ENCODE measurements at places on chromosomes 4 and X.

GRCh38 chrX:40617566-40617965 is 5.7 kb upstream of the MPC1L start:
- no peak for DNase-seq

DNA sequence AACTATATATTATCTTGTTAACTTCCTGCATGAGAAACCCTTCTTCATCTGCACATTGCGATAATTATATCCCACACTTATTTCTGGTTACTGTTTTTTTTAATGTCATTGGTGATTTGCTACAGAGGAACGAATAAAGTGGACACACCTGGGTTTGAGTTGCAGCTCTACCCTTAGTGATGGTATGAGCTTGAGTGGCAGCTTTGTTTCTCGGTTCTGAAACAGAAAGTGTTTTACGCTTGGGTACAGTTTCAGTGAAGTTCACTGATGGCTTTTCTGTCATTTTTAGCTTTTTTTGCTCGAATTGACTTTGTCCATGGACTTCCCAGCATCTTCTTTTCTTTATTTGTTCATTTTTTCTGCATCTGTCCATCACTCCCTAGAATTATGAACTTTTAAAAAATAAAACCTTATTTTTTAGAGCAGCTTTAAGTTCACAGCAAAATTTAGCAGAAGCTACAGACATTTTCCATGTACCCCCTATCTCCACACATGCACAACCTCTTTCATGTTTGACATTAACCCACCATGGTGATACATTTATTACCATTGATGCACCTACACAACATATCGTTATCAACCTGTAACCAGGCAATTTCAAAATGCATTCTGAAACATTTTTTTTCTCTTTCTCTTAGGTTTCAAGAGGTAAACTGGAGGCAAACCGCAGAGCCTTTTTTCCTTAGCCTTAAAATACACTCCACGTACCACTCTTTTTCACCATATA is 1041.6 kb upstream of the PRKX start:
- no peak for DNase-seq

GRCh38 chr4:1856943-1857699 is 1.2 kb upstream of the LETM1 start:
- no peak for DNase-seq

GRCh38 chrX:72238721-72239475 is at the start of gene ERCC6L:
Gene ERCC6L (minus strand): TSS chrX:72239027. CDS start chrX:72238911, 116 bp downstream.
- peak; percentile 83 for DNase-seq

- DNase-seq, result no peak
Observed at GRCh38 chr4:6453688-6453990, 18.8 kb downstream of the PPP2R2C start.

DNA sequence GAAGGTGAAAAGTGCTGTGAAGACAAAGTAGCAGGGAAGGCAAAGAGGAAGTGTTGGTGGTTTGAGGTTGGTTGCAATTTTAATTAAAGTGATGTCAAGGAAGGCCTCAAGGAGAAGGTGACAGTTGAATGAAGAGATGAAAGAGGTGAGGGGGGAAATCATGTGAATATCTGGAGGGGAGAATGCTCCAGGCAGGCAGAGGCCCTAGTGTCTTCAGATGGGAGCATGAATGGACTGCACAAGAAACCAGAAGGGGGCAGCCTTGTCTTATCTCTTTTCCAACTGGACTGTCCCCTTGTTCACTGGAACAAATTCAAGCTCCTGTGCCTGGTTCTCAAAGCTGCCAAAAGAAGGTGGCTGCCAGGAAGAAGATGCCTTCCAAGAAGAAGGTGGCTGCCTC is 68.4 kb downstream of the MAOB start:
- DNase-seq, result peak; percentile 3

DNA sequence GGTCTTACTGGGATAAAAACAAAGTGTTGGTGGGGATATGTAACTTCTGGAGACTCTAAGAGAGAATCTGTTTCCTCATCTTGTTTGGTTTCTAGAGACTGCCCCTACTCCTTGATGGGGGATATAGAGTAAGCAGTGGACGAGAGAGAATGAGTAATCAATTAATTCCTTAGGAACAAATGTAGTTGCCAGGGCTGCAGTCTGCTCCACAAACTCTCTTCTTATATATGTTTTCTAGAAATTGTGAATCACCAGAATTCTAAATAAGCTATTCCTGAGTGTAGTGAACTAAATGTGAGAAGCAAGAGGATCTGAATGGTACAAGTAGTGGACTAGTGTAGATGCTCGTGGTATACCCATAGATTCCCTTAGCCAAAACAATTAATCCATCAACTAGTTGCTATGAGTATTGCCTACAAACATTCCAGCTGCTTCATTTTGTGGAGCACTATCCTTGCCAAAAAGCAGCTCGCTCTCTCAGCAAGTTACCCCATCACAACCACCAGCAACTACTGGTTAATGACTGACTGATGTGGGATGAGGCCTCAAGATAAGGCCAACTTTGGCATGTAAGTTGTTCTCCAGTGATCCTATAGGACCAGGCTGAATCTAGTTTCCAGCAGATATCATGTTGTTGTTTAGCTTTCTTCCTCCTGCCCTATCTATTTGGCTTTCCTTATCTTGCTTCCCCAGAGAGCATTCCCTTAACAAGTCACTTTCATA is 273.0 kb downstream of the SLC7A11 start:
- no peak for DNase-seq

- DNase-seq, result no peak
Observed at GRCh38 chrX:153061732-153062131, 5.5 kb downstream of the PNMA3 start.

DNA sequence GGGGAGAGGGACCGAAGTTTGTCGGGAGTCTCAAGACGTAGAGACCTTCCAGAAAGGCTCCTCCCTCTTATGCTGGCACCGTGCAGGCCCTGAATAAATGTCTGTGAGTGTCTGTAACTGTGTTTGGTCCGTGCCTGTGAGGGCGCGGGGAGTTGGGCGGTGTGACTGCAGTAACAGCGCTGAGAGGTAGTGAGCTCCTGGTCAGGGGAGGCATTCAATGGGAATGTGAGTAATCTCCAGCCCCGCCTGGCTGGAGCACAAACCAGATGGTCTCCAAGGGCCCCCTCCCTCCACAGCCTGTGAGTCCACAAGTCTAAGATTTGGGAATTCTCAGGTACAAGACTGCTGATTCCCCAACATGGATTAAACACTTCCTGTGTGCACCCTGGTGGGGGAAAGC is 100.0 kb downstream of the HMX1 start:
- DNase-seq, result no peak

DNA sequence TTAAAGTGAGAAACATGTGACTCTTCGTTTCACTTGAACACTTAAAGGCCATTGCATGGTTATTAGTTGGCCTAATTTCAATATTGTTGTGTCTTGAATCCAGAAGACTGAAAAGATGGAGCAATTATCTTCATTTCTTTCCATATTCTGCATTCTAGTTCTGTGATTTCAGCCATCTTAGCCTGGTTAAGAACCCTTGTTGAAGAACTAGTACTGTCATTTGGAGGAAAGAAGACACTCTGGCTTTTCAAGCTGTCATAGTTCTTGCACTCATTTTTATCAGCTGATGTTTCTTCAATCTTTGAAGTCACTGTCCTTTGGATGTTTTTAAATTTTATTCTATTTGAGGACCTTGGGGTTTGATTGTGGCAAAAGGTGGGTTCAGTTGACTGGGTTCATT is 81.6 kb downstream of the MTMR8 start:
- DNase-seq, result no peak

- DNase-seq, result no peak
Observed at GRCh38 chr4:91488946-91489345, 814.8 kb upstream of the GRID2 start.

- peak; percentile 86 for DNase-seq
Observed at GRCh38 chrX:39859991-39860861, 237.5 kb downstream of the BCOR start.

- no peak for DNase-seq
Observed at GRCh38 chrX:39253551-39253950, 452.3 kb downstream of the MID1IP1 start.

DNA sequence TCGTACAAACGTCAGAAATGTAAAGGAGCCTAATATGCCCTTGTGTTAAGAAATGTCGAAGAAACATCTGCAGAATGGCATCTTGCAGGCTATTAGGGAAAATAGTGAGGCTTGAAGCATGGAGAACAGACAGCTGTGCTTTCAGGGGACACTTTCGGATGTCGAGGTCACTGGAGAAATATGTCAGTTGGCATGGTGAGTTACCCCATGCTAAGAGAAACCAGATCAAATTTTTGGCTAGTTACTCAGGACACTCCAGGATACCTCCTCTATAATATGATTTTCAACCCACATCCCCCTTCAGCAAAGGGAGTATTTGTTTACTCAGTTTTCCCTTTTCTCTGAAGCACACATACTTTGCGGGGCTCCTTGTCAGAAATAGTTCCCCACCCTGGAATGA is 171.4 kb downstream of the GPC3 start:
- no peak for DNase-seq

GRCh38 chrX:134551376-134552048 is 91.5 kb downstream of the HPRT1 start:
- no peak for DNase-seq

- DNase-seq, result peak; percentile 11
Observed at GRCh38 chrX:136747003-136747986, 33.4 kb downstream of the ARHGEF6 start.

GRCh38 chr4:83708500-83709175 is 172.7 kb downstream of the GPAT3 start:
- no peak for DNase-seq

- DNase-seq, result no peak
Observed at GRCh38 chr4:31169846-31170245, 449.7 kb downstream of the PCDH7 start.

- no peak for DNase-seq
Observed at GRCh38 chr4:107593230-107593629, 126.8 kb downstream of the PAPSS1 start.

DNA sequence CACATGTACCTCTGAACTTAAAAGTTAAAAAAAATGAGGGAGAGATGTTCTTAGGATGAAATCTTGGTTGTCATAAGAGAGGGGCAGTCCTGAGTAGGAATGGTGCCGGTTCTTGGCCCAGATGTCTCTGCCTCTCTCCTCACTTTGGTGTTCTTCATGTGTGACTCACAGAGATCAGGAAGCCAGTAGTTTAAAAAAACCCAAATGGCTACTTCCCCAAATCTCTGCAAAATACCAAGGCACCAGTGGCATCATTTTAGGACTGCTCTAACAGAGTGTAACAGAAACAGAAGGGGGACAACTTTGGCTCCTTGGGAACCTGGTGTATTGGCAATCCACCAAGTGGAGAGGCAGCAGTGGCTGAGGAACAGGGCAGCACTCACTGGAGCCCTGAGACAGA is 116.8 kb downstream of the SCD5 start:
- DNase-seq, result no peak

- DNase-seq, result no peak
Observed at GRCh38 chr4:4783847-4784246, 75.6 kb upstream of the MSX1 start.

- no peak for DNase-seq
Observed at GRCh38 chr4:37648084-37648817, 37.9 kb downstream of the RELL1 start.

DNA sequence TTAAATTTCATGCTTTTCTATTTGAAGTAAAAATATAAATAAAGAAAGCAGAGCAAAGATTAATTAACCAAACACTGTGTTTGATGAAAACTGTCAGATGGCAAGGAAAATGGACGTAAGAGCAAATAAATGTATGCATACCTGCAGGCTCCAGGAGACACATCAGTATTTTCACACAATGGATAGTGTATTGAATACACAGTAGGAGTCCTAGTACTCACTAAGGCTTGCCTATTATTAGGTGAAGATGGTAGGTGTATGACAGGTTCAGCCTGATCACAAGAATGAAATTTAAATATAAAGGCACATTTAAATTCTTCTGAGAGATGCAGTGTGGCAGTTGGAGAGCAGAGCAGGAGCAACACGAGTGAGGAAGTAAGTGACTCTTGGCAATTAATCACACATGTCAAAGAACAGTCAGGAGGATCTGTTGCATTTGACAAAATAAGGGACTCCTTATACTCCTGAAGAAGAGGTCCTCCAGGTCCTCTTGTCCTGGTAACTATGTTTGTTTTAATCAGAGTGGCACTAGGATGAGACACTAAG is 106.0 kb upstream of the NDST4 start:
- no peak for DNase-seq

GRCh38 chr4:168488869-168489274 is 8.0 kb upstream of the PALLD start:
- DNase-seq, result no peak

DNA sequence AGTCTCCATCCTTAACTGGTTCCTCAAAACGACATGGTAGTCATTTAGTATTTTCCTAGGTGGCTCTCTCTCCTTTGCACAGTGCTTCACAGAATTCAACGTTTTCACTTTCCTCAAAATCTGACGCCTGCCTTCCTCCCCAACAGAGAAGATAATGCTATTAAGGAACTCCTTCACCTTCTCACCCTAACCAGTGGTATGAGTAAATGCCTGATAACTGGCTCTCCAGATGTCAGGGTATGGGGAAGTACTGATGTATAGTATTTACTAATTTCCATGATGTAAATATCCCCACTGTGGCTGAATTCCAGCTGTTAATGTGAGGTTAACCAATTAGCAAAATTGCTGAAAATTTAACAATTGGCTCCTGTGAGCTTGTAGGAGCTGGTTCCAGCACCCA is 28.8 kb upstream of the NSUN7 start:
- DNase-seq, result no peak

DNA sequence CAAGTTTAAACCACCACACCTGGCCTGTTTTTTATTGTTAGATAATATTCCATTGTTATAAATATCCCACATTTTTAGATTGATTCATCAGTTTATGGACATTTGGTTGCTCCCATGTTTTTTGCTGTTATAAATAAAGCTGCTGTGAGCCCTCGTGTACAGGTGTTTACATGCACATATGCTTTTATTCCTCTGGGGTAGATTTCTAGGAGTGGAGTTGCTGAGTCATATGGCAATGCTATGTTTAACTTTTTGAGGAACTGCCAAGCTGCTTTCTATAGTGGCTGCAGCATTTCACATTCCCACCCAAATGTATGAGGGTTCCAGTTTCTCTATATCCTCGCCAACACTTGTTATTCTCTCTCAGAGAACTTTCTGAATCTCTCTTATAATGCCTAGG is 90.5 kb downstream of the TBL1X start:
- no peak for DNase-seq

GRCh38 chr4:142480244-142480643 is 365.9 kb downstream of the INPP4B start:
- no peak for DNase-seq

- DNase-seq, result no peak
Observed at GRCh38 chrX:50081282-50081889, 119.4 kb downstream of the AKAP4 start.

DNA sequence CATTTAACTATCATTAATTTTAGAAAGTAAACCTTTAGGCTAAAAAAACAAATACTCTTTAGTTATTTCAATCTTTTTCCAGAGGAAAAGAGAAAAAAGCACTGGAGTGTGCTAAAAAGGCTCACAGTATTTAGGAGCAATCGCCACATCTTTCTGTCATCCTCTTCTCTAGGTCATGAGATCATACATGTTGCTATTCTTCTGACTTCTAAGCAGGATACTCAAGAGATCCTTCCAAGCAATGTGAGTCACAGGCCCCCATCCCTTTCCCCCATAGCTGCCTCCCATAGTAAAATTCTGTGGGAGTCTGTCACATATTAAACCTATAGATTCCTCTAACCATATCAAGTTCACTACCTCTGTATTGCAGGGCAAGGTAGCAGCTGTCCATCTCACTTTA is 7.7 kb downstream of the EDNRA start:
- no peak for DNase-seq

GRCh38 chr4:24598025-24598424 is 13.7 kb upstream of the DHX15 start:
- no peak for DNase-seq

- DNase-seq, result peak; percentile 28
Observed at GRCh38 chrX:131802836-131803626, 220.1 kb upstream of the STK26 start.

GRCh38 chr4:185792384-185793115 is 19.4 kb downstream of the SORBS2 start:
- no peak for DNase-seq
